Activated CD4-positive, alpha-beta T cell treated with anti-CD3 and anti-CD28 coated beads for 36 hours (primary cell): ENCODE measurements at places on chromosomes 7 and 10. TPM values are rescaled to one million over a fixed set of nuclear protein-coding genes. Genes with fewer than 3 reads are reported as not detected.

DNA sequence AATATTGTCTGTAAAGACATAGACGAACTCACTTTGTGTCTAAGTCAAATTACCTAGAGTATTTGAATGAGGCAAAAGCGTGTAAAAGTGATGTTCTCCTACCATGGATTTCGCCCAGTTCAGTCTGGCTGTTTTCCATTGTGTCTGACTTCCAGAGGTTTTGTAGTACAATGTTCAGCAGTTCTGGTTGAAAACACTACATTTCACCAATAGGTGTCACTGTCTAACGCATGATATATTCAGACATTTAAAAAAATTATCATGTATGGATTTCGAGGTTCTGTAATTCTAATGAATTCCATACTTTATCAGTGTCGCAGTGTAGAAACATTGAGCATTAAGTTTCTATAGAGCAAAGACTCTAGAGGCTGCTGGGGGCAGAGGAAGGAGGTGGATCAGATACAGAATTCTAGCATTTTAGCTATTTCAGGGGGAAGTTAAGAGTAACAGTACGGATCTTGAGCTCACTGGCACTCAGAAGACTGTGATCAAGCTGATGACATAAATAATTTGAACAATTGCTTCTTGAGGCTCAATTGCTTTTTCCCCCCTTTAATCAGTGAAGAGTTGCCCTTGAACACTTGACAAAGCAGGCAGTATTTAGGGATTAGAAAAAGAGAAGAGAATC, 196.9 kb upstream of the RHOBTB1 start:
- H3K27ac ChIP-seq = no peak overlapping the region
- H3K4me1 ChIP-seq = no peaks in the 10 kb centered on the region
- H3K27me3 ChIP-seq = no peaks in the 10 kb centered on the region
- DNase-seq = no peak

GRCh38 chr10:71708897-71709882, 10.4 kb downstream of the C10orf105 start:
- H3K4me1 ChIP-seq = peaks cover 38% of the 10 kb centered on the region
- DNase-seq = no peak
- no peak overlapping the region for H3K27ac ChIP-seq
- no peaks in the 10 kb centered on the region for H3K36me3 ChIP-seq
- no peak overlapping the region for H3K4me3 ChIP-seq

- H3K27ac ChIP-seq = peak overlapping the region; percentile 81
- peak; percentile 90 for DNase-seq
- H3K36me3 ChIP-seq = peaks cover 59% of the 10 kb centered on the region
- peaks cover 60% of the 10 kb centered on the region for H3K4me1 ChIP-seq
- peak overlapping the region; percentile 30 for H3K4me3 ChIP-seq
- no peaks in the 10 kb centered on the region for H3K27me3 ChIP-seq
Observed at GRCh38 chr10:69092959-69093850, 5.3 kb downstream of the SRGN start.

- H3K4me3 ChIP-seq = no peak overlapping the region
- no peaks in the 10 kb centered on the region for H3K36me3 ChIP-seq
- no peak overlapping the region for H3K27ac ChIP-seq
- no peak for DNase-seq
- H3K4me1 ChIP-seq = peaks cover 33% of the 10 kb centered on the region
Observed at GRCh38 chr10:21529032-21529910, 3.8 kb upstream of the SKIDA1 start.

- H3K4me3 ChIP-seq = no peak overlapping the region
- H3K36me3 ChIP-seq = no peaks in the 10 kb centered on the region
- DNase-seq = no peak
- no peak overlapping the region for H3K27ac ChIP-seq
- no peaks in the 10 kb centered on the region for H3K27me3 ChIP-seq
Observed at GRCh38 chr10:16259726-16260125, 177.1 kb upstream of the PTER start.

DNA sequence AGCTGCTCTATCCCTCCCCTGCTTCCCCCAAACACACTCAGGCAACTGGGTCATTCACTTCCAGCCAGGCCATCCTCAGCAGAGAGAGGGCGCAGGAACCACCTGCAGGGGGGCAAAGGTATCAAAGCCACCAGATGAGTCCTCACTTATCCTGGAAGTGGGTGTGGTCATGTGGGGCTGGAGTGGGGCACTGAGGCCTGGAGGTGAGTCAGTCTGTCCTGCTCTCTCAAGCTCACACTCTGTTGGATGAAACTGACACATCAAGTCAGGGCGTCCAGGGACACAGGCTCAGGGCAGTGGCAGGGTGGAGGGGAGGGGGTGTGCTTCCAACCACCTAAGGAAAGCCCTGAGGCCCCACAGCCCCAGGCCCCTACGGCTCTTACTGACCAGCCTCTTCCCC, 8.0 kb upstream of the ELFN1 start:
- DNase-seq = peak; percentile 4
- H3K4me3 ChIP-seq = no peak overlapping the region
- no peaks in the 10 kb centered on the region for H3K36me3 ChIP-seq
- no peak overlapping the region for H3K27ac ChIP-seq

DNA sequence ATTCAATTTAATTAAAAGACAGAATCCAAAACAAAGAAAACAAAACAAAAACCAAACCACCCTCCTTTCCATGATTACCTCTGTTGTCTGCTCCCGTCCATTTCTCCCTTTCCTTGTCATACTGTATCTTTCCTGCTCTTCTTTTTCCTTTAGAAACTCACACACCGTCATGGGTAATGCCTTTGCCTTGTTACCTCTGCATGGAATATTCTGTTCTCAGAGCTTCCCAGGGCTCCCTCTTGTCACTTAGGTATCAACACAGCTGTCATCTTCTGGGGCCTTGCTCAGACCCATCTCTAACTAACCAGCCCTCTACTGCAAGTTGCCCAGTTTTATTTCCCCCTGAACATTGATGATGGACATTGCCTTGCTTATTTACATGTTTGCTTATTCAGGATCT, 30.2 kb upstream of the GIMAP8 start:
- no peak overlapping the region for H3K4me3 ChIP-seq
- H3K27me3 ChIP-seq = no peaks in the 10 kb centered on the region
- no peaks in the 10 kb centered on the region for H3K36me3 ChIP-seq
- no peak for DNase-seq

DNA sequence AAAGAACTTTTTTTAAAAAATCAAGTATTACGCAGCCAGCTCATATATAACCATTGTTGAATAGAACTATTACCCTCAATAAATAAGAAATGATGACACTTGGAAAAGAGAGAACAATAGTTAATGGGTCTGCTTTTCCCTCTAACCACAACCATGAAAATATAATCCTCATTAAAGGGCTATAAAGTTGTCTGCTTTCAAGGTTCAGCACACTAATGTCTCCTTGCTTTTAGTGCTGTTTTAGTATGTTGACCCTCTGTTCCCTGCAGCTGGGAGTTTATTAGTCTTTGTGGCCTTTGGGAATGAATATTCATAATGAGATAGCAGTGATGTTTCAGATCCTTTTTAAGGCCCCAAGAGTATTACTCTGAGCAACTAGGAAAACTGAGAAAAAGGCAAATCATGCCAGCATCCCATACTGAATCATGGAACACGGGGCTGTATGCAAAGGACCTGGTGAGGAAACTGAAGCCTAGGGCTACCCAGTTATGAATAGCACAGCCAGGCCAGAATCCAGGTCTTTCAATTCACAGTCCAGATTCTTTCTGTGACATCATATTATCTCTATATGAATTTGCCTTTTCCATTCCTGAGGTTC, 332.0 kb upstream of the LRGUK start:
- no peak overlapping the region for H3K27ac ChIP-seq
- no peak overlapping the region for H3K4me3 ChIP-seq
- no peaks in the 10 kb centered on the region for H3K27me3 ChIP-seq
- no peaks in the 10 kb centered on the region for H3K4me1 ChIP-seq
- DNase-seq = no peak
- peaks cover 5% of the 10 kb centered on the region for H3K36me3 ChIP-seq

GRCh38 chr10:78600740-78601139, 468.0 kb upstream of the ZMIZ1 start:
- no peak for DNase-seq
- no peaks in the 10 kb centered on the region for H3K36me3 ChIP-seq
- peaks cover 2% of the 10 kb centered on the region for H3K27me3 ChIP-seq

DNA sequence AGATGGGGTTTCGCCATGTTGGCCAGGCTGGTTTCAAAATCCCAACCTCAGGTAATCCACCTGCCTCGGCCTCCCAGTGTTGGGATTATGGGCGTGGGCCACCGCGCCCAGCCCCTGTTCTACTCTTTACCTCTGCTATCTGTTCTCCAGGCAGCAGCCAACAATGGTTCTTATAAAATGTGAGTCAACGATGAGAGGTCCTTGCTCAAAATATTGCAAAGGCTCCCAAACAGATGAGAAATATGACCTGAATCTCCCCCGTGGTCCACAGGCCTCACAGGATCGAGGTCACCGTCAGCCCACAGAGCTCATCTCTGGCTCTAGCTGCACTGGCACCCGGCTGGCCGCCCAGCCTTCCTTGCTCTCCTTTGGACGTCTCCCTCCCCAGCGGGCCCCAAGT, 62.0 kb upstream of the EGFR start:
- no peak overlapping the region for H3K27ac ChIP-seq
- no peak for DNase-seq
- H3K27me3 ChIP-seq = peaks cover 12% of the 10 kb centered on the region
- no peaks in the 10 kb centered on the region for H3K36me3 ChIP-seq
- no peaks in the 10 kb centered on the region for H3K4me1 ChIP-seq

- no peaks in the 10 kb centered on the region for H3K36me3 ChIP-seq
- no peaks in the 10 kb centered on the region for H3K27me3 ChIP-seq
- H3K4me3 ChIP-seq = no peak overlapping the region
- H3K4me1 ChIP-seq = no peaks in the 10 kb centered on the region
- DNase-seq = no peak
Observed at GRCh38 chr7:19290968-19291367, 145.7 kb upstream of the FERD3L start.

DNA sequence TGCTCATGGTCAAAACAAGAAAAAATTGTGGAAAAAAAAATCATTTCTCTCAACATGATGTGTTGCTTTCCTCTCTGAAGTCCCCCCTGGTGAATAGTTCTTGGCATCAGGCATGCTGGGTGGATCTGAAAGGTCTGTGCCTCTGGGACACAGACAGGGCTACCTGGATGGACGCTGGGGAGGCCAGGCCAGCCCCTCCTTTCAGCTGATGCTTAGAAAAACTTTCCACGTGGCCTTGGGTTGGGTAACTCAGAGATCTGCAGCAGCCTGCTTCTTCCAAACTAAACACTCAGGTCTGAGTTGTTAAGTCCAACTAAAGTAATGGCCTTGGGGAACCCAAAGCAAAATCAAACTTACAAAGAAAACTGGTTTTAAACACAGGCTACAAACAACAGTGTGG, 113.0 kb downstream of the CCDC3 start:
- no peak overlapping the region for H3K27ac ChIP-seq
- no peaks in the 10 kb centered on the region for H3K4me1 ChIP-seq
- peaks cover 7% of the 10 kb centered on the region for H3K27me3 ChIP-seq
- no peaks in the 10 kb centered on the region for H3K36me3 ChIP-seq

- H3K27ac ChIP-seq = no peak overlapping the region
- no peak overlapping the region for H3K4me3 ChIP-seq
- no peaks in the 10 kb centered on the region for H3K27me3 ChIP-seq
- no peak for DNase-seq
Observed at GRCh38 chr10:119412244-119413092, 130.1 kb downstream of the RGS10 start.

- H3K4me1 ChIP-seq = peaks cover 16% of the 10 kb centered on the region
- H3K36me3 ChIP-seq = peaks cover 3% of the 10 kb centered on the region
- no peak overlapping the region for H3K4me3 ChIP-seq
- no peak overlapping the region for H3K27ac ChIP-seq
Observed at GRCh38 chr7:20798081-20798693, 11.5 kb upstream of the SP8 start.

DNA sequence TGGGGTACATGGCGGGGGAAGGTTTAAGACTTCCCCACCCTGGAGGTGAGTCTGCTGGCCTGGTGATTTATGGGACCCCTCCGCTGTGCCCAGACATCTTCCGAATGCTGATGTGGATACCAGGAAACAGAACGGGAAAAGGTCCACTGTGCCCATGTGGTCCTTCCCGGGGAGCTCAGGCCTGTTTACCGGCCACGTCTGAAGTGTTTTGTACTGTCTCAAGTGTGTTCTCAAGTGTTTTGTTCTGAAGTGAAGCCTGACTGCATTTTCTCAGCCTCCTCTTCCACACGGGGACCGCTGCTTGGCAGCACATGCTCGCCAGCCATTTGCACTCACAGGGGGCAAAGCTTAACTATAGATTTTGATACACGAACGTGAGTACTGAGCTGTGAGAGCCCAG, 127.2 kb downstream of the TEX36 start:
- peaks cover 11% of the 10 kb centered on the region for H3K27me3 ChIP-seq
- no peak for DNase-seq
- H3K4me1 ChIP-seq = no peaks in the 10 kb centered on the region

DNA sequence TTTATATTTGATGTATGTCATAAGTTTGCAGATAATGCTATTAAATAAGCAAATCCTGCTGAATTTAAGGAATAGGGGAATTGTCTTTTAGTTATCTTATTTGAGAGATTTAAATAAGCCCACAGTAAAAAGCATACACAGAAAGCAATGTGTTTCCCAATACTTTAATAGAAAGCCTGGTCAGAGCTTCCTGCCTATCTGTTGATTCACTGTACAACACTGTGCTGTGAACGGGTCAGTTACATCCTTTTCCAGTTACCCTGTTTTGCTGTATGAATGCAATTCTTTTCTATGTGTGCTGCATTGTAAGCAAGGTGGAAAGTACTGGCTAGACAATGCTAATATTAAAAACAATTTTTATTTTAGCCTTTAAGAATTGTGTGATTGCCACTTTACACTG, 81.2 kb downstream of the ANKRD7 start:
- peaks cover 6% of the 10 kb centered on the region for H3K27me3 ChIP-seq
- H3K27ac ChIP-seq = no peak overlapping the region
- DNase-seq = no peak

DNA sequence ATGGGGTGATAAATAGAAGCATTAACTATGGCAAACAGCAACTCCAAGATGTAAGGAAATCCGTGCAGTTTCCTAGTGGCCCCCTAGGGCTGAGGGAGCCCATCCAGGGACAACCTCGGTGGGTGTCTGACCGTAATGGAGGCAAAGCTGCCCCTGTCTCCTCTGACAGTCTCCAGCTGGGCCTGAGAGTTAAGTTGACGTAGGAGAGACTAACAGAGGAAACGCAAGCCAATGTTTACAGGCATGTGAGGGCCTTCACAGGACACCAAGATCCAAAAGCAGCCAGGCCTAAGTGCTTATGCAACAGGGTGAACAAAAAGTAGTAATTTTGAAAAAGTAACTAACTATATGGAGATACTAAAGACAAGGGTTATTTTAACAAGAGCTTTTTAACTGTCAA, 330.0 kb upstream of the C7orf33 start:
- H3K4me1 ChIP-seq = peaks cover 8% of the 10 kb centered on the region
- H3K36me3 ChIP-seq = no peaks in the 10 kb centered on the region
- H3K27ac ChIP-seq = no peak overlapping the region
- no peak for DNase-seq
- H3K27me3 ChIP-seq = peaks cover 17% of the 10 kb centered on the region

ERCC6 gene
- 15.0 TPM for total RNA-seq

NRP1 gene
- 0.44 TPM for total RNA-seq

ADAM12 gene
- total RNA-seq = 1.7 TPM

TMEM213 gene
- not detected for total RNA-seq

APBB1IP gene
- total RNA-seq = 66.4 TPM
